Activated T-cell treated with anti-CD3 and anti-CD28 coated beads, Interleukin-2, amount 50 U/mL, for 1 hour (primary cell): ENCODE measurements at places on chromosomes 1 and 21.

- peak; percentile 29 for DNase-seq
Measured at GRCh38 chr1:27428316-27429028, 36.0 kb downstream of the GPR3 start.

DNA sequence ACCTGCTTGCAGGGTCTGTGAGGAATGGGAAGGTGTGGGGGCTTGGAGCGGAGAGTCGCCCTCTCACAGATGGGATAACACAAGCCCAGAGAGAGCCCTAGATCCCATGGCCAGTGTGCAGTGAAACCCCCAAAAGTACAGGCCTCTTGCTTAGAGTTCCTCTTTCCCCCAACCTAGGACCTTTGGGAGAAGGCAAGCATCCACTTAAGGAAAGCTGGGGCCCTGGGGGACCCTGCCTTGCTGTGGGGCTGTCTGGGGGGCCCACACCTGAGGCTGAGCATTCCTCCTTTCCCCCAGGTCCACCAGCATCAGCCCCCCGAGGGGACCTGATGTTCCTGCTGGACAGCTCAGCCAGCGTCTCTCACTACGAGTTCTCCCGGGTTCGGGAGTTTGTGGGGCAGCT lies 1.1 kb downstream of the VWA1 start:
- DNase-seq = no peak

GRCh38 chr1:208090388-208091301 lies 153.5 kb downstream of the PLXNA2 start:
- DNase-seq = no peak

DNA sequence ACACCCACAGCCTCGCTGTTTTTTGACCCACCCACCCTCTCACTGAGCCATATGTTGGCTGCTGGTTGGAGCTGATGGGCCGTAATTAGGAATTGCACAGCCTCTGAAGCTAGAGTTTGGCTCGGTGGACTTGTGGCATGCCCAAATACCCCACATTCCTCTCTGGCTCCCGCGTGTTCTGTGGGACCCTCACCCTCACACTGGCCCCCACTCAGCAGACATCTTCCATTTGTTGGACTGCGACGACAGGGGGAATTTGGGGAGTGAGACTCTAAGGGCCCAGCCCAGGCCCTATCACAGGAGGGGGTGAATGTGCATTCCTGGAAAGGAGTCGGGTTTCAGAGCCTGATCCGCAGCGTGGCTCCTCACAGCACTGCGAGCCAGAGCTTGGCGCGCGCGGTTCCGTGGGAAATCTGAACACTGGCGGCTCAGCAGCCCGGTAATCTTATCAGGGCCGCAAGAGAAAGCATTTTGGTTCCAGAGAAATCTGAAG lies 5.2 kb downstream of the RCSD1 start:
- DNase-seq = no peak

GRCh38 chr1:89633800-89634625 lies 1.1 kb downstream of the LRRC8C start:
- no peak for DNase-seq

DNA sequence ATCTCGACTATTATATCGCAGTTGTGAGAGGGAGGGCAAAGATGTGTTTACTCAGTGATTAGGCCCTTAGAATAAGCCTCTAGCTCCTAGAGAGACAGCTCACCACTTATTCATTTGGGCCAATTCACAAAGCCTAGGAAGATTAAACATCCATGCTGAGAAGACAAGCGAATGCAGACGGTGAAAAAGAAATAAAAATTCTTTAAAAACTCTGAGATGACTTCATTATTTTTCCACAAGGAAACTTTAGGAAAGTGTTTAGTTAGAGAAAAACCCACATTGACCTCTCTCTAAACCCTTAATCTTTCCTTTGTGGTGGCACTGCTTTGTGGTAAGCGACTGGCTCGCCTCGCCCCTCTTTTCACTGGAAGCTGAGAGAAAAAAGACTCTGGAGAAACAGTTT lies 146.8 kb upstream of the DMRTA2 start:
- DNase-seq = no peak

DNA sequence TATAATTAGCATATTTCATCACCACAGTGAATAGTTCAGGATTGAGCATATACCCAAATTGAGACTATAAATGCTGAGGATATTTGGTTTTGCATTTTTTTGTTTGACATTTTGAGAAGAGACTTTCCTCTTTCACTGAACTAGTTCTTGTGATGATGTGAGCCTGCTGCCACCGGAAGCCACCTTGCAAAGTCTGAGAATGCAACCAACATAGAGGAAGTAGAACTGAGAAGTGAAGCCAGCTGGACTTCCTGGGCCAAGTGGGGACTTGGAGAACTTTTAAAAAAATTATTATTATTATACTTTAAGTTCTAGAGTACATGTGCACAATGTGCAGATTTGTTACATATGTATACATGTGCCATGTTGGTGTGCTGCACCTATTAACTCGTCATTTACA lies 102.3 kb downstream of the RPE65 start:
- no peak for DNase-seq

GRCh38 chr1:13832536-13832935 lies 132.5 kb downstream of the PRDM2 start:
- DNase-seq = no peak

DNA sequence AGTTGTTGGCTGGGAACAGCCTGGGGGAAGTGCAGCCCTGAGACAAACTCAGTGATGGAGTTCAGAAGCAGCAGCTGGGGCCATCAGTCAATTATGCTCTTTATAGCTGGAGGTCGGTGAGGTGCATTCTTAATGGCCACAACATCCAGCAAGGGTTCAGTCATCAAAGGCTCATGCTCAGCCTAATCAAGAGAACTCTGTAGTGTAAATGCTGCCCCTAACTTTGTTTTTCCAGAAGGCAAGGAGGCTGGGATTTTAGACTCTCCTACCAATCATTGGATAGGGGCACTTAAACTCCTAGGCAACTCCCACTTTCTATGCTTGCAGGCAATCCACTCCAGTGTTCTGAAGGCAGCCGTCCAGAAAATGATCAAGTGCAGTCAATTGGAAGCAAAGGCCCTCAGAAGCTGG lies 15.0 kb upstream of the RGS4 start:
- DNase-seq = no peak
